ENCODE measurements at places on chromosomes 12 and 14.

GRCh38 chr14:59772233-59772632, 98.3 kb downstream of the RTN1 start:
- DNase-seq, result no peak

- DNase-seq, result no peak
Measured at GRCh38 chr12:57782243-57782607, 362 bp upstream of the TSFM start.

DNA sequence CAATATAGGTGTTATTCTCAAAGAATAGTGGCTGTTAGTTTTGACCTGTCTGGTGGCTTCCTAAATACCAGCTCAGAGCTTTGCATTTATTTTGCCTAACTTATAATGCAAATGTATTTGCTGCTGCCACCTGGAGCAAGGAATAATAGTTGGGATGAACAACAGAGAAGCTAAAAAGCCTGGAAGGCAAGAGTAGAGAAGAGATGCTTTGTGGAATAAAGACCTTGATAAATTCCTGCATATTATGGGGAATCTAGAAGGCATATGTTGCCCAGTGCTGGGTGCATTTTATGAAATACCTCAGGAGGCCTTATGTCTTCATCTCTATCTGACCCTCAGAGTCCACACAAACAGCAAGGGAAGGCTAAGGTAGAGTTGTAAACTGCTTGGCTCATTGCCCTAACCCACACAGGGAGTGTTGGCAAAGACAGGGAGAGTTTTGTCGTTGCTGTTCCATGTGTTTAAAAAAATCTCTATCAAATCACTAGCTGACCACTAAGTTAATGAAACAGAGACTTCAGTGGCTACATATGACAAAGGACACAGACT, 53.7 kb upstream of the SCAF11 start:
- no peak for DNase-seq

DNA sequence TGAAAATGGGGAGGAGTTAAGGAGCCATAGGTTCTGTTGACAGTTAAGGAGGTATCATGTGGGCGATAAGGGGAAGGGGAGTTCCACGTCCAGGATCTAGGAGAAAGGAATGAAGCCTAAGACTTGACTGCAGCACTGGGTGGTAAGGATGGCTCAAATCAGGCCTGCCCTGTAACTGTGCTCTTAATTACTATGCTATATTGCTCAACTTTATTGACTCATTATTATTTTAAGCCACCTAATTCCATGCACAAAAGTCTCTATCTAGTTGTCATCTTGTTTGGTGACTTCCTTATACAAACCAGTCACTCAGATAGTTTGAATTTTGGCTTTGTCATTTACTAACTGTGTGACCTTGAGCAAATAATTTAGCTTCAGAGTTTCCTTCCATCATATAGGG, 242.1 kb upstream of the ARHGAP5 start:
- DNase-seq, result no peak

- no peak for DNase-seq
Measured at GRCh38 chr14:71168564-71169427, 261.5 kb downstream of the PCNX1 start.

DNA sequence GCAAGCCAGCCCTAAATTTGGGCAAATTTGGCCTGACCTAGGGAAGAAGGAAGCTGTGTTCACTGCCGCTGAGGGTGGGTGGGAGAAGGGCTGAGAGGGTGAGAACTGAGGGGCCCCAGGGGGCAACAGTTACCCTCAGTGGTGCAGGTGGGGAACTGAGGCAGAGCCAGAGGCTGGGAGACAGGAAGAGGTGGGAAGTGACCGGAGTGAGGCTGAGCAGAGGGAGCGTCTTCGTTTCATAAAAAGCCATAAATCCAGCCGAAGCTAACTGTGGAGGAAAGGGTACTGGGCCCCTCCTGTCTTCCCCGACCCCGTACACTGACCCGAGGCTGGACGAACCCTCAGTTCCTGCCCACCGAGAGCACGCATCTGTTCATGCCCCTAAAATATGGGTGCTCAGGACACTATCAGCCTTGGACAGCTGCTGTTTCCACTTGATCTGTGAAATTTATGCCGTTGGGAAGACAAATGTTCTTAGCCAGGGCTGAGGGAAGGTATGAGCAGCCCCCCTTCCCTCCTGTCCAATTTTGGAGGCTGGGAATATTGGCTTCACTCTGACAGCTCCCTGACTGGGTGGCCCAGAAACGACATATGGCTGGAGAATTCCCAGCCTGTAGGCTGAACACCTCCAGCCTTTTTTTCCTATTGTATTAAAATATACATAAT, 116.5 kb downstream of the KIF26A start:
- no peak for DNase-seq

DNA sequence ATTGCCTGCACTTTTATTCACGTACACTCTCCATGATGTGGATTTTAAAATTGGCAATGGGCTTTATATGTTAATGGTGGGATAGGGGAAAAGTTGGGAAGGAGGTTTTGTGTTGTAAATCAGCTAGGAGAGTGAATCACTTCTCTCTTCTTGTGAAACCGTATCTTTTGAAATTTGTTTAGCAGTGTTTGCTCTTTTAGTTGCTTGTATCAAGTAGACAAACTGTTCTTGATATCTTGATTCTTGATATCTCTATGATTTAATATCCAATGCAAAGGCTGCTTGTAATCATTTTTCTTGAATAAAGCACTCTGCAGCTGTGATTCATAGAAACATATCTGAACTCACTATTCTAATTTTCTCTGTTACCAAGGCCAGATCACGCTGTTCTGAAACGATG, 615.1 kb downstream of the CCER1 start:
- no peak for DNase-seq

DNA sequence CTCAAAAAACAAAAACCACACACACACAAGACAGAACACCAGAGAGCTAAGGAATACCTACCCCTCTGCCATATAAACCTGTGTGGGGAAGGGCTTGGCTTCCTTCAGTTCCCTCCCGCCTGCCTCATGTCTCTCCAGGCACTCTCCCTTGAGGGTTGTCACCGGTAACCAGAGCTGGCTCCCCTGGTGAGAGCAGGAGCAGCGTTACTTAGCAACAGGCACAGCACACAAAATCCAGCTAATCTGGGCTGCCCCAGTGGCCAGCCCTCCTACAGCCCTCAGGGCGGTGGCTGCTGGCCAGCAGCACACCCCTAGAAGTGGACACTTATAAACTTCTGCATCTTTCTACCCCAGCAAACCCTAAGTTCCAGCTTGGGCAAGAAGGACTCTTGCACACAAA, 21.6 kb upstream of the NR4A1 start:
- DNase-seq, result no peak

- DNase-seq, result no peak
Measured at GRCh38 chr12:93968536-93969285, 179.7 kb upstream of the PLXNC1 start.

- DNase-seq, result no peak
Measured at GRCh38 chr12:69475237-69475975, 5.2 kb downstream of the FRS2 start.
